ENCODE measurements at places on chromosomes 16 and 17.

- no peak for DNase-seq
Observed at GRCh38 chr17:70920416-70920815, 751.1 kb downstream of the KCNJ2 start.

DNA sequence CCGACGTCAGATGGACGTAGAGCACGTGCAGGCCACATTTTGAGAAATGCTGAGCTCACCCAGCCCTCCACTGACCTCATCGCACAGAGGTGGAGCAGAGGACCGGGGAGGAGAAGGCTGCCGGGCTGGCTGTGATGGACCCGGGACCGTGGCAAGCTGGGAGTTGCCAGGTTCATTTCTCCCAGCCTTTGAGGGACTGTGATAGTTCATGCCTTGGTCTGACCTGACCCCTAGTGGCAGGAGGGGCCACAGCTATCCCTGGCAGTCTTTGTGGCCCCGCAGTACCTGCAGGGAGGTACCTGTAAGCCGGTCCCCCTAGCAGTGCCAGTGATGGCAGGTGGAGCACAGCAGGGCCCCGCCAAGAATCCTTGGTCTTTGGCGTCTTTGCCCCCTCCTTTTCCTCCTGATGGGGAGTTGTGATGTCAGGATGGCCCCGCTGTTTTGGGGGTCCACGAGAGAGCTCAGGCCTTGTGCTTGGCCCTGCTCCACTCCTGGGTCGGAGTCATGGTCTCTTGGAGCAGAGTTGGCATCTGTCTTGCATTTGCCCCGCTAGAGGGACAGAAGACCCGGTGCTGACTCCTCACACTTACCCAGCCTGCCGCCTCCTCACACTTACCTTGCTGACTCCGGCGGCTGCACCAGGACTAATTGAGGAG, 50.4 kb downstream of the OR1D5 start:
- peak; percentile 32 for DNase-seq

GRCh38 chr17:15498107-15498506, 30.7 kb upstream of the CDRT4 start:
- no peak for DNase-seq

DNA sequence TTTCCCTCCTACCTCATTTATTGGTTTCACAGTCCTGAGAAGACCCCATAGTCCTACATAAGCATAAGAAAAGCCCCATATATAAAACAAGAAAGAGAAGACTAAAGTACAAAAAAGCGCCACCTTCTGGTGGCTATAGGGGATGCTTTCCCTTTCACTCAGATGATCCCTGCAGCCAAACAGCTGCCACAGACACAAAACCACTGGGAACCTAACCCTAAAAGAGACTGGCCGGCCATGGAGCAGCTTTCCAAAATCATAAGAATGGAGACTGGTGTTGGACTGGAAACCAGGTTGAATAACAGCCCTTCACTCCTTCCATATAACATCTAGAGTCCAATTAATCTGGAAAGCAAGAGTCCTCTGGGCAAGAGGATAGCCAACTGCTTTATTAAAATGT, 11.4 kb downstream of the DYNC1LI2 start:
- no peak for DNase-seq

GRCh38 chr17:64148017-64148631, 18.2 kb upstream of the ERN1 start:
- no peak for DNase-seq

GRCh38 chr17:75842963-75843576, 1.1 kb downstream of the UNC13D start:
- DNase-seq, result no peak

DNA sequence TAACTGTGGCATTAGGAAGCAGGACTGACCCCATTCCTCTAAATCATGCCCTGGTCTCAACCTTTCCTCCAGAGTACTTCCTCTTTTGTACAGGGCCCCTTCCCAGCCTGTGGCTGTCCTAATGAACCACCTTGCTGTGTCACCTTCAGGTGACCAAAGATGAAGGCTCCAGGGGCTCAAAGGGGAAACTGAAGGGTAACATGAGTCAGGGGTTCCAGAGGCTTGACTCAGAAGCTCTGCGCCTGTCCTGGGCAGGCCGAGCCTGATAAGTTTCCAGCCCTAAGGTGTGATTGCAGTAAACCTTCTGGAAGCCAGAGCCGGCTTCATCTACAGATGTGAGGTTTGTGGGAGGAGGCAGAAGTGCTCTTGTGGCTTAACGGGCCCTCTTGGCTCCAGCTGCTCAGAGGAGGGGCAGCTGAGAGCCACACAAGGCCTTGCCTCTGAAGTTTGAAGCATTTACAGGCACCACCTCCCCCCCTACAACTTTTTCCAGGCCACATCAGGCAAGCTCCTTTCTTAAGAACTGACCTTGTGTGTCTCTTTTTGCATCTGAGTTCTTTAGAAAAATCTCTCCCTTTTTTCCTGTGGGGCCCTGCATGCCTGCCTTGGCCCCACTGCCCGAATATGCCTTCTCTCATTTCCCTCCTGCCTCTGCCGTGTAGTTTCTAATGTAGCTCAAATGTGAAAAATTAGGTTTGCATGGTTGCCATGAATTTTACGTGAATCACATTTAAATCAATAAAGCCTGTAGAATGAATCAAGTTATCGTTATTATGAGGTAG, 149.9 kb downstream of the CLEC16A start:
- DNase-seq, result peak; percentile 43

DNA sequence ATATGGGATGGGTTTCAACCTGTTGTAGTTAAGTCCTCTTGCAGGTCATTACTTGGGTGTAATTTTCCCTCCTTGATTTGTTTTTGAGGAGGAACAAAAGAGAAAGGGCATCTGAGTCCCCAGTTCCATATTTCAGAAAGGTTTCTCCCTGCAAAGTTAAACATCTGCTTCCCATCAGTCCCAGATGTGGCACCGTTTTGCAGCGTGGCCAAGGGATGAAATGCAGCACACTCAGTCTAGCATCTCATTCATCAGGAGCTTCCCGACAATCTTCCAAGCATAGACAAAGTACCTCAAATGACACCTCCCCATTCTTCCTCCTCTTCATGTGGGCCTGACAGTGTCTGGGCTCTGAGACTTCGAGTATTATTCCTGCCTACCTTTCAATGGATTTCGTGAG, 363.7 kb upstream of the SOX9 start:
- DNase-seq, result no peak

GRCh38 chr17:7633093-7633492, 3.2 kb downstream of the SHBG start:
- DNase-seq, result no peak

DNA sequence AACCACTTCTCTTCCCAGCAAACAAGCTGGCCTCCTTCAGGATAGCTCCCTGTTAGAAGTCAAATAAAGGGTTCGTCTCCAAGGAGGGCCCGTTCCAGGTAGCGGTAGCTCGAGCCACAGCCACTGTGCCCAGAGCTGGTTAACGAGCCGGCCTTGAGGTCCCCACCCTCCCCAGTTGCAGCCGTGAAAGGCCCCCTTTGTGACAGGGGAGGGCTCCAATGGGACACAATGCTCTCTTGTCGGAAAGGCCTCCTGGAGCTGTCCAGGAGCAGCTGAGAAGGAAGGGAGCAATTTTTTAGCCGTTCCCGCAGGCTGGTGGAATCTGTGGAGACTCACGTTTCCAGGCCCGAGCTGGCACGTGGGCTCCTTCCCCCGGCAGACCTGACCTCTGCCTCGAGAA, 29.9 kb upstream of the FOXF1 start:
- DNase-seq, result no peak

DNA sequence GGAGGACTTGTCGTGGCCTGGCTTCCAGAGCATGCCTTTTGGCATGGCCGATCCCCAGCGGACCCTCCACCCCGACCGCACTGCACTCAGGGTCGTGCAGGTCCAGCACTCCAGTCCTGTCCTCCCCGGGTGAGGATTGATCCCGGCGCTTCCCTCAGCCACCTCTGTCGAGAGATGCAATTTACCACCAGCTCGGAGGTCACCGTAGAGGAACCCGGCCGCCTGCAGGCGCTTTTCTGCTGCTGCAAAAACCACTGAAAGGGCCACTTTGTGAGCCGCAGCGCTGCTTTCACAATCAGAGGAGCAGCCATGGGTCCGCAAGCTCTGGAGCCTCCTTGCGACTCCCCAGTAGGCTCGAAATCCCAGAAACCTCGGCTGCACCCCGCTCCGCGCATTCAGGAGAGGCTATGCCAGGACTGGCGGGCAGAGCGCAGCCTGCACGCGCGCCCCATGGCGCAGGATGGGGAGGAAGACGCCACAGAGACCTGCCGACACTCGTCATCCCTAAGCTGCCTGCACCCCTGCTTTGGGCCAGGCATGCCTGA, 134.2 kb downstream of the HS3ST2 start:
- DNase-seq, result no peak

GRCh38 chr16:26963109-26963508, 103.6 kb upstream of the C16orf82 start:
- peak; percentile 3 for DNase-seq

- peak; percentile 46 for DNase-seq
Observed at GRCh38 chr16:29820271-29820701, at the start of gene MVP. Gene MVP, plus strand, starts transcription at chr16:29820462. Its CDS starts 10,088 bp downstream, at chr16:29830550.

- no peak for DNase-seq
Observed at GRCh38 chr17:80379348-80379747, 35.6 kb upstream of the ENDOV start.

DNA sequence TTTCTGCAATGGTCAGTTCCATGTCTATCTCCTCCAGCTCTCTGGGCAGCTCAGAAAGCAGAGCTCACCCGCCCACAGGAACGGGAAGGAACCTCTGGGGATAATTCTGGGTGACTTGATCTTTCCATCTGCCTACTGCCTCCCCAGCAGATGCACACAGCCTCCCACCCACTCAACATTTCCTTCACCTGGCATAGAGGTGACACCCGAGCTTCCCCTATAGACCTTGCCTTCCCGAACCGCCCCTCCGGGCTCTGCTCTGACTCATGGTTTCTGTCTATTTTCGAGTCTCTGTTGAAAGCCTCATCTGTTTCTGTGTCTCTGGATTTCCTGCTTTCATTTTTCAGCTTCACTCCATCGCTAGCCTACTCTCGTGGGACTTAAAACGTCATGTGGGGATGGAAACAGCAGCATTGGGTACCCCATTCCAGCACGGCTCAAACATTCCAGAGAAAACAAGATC, 11.4 kb downstream of the GGA3 start:
- peak; percentile 68 for DNase-seq

DNA sequence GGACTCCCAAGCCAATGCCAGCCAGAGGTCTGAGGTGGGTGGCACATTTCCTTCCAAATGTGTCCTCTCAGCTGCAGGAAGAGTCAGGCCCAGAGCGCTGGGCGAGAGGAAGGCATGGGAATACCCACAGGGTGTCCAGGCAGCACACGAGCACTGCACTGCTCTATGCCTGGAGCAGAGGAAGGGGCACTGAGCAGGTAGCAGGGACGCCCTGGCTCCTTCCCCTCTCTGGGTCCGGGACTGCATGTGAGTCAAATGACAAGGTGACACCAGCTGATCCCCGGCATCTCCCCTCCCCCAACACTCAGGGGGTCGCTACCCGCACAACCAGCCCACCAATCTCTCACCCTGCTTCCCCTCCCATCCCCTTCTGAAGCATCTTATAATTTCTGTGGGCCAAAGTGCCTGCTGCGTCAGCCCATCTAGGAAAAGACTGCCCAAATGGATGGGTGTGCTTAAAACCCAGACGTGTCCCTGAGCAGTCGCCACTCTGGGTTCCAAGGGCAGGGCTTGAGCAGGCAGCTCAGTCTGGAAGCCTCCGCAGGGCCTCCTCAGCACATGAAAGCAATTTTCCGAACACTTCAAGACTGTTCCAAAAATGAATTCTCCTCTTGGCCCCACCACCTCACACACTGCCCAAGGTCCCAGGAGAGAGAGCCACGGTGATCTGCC, 12.0 kb upstream of the BCAR1 start:
- no peak for DNase-seq

DNA sequence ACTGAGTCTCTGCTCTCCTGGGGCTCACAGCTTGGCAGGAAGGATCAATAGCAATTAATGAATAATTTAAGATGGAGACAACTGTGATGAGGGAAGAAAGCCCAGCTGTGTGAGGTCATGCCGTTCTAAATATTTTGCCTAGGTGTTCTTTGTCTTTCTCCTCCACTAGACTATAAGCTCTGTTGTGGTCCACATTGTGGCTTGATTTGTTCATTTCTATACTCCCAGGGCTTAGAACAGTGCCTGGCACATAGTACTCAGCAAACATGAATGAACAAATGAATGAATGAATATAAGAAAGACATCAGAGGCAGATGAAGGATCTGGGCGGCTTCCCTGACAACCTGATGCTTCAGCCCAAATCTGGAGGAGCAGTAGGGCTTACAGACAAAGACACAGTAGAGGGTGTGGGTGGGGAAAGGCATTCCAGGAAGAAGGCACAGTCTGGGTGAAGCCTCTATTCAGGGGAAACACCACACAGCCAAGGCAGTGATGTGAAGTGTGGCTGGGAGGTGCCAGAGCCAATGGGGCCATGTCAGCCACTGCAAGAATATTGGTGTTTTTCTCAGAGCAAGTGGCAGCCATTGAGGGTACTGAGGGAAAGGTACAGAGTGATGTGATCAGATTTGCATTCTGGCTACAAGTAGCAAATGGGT, 8.3 kb downstream of the CDH13 start:
- DNase-seq, result no peak

- DNase-seq, result no peak
Observed at GRCh38 chr17:11121341-11121985, 119.5 kb upstream of the SHISA6 start.

GRCh38 chr17:64357191-64357981, 33.3 kb downstream of the PECAM1 start:
- no peak for DNase-seq

DNA sequence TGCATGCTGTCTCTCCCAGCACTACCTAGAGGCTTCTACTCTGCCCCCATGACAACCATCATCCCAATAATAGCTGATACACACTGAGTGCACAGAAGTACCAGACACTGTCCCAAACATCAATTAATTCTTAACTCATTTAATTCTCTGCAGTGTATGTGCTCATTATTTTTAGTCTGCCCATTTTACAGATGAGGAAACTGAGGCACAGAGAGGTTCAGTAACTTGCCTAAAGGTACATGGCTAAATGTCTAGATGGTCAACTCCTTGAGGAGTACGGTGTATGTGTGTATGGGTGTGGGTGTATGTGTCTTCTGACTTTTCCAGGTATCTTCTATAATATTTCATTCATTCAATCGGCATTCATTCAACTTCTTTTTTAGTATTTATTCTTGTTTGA, 407.9 kb downstream of the SOX9 start:
- no peak for DNase-seq

GRCh38 chr17:1813088-1813487, 16.6 kb downstream of the SMYD4 start:
- no peak for DNase-seq

- peak; percentile 42 for DNase-seq
Observed at GRCh38 chr16:68760671-68761275, 23.7 kb downstream of the CDH1 start.

- DNase-seq, result no peak
Observed at GRCh38 chr16:49356728-49357488, 16.7 kb upstream of the C16orf78 start.

GRCh38 chr17:10119203-10120108, 79.0 kb downstream of the GAS7 start:
- no peak for DNase-seq

DNA sequence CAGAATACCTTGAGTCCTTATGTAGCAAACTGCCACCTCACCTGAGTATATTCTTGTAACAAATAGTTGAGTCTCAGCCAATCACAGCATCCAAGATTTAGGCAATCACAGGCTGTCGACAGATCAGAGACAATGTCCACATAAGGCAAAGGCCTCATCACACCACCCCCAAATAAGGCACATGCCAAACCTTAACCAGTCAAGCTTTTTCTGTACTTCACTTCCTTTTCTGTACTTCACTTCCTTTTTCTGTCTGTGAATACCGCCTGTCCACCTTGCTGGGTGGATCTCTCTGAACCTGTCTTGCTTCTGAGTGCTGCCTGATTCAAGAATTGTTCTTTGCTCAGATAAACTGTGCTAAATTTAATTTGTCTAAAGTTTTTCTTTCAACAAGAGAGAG, 210.4 kb upstream of the N4BP1 start:
- no peak for DNase-seq

GRCh38 chr17:16419074-16419928, 3.9 kb downstream of the TRPV2 start:
- no peak for DNase-seq
